ENCODE measurements at places on chromosomes 4 and X. TPM values are rescaled to one million over a fixed set of nuclear protein-coding genes. Genes with fewer than 3 reads are reported as not detected.

ADH1A gene
- total RNA-seq: not detected

GRCh38 chr4:107442538-107443111 is 277.4 kb downstream of the PAPSS1 start:
- H3K4me1 ChIP-seq: no peaks in the 10 kb centered on the region
- no peak overlapping the region for H3K27ac ChIP-seq
- DNase-seq: no peak
- no peak overlapping the region for H3K4me3 ChIP-seq

DNA sequence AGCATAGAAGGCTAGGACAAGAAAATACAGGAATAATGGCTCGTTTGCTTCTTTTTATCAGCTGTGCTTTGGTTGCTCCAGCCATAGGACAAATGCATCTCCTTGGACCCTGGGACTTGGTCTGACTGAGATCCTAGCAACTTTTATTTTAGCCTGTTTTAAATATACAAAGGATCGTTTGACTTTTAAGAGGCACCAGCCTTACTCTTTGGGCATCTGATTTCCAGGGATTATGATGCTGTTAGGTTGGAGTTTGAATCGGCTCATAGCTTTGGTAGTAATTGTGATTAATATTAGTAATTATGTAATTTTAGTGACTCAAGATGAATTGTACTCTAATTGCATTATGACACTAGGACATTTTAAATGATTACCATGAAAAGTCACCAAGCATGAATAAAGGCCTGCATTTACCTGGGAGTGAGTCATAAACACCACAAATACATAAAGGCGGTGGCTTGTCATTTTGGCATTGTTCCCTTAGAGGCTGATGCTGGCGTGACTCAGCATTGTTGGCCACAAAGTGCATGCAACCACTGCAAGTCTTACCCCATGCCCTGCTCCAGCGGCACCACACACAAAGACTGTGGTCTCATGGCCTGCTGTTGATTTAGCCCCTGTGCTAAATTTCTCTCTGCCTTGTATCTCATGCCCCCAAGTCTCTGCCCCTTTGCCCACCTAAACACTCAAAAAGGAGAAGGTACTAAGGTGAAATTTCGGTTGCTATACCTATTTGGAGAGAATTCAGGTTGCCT is 12.4 kb downstream of the GPAT3 start:
- no peaks in the 10 kb centered on the region for H3K27me3 ChIP-seq
- no peak overlapping the region for H3K4me3 ChIP-seq
- H3K36me3 ChIP-seq: no peaks in the 10 kb centered on the region
- peak overlapping the region; percentile 31 for H3K27ac ChIP-seq

GRCh38 chrX:72306851-72307645 is 1.3 kb upstream of the CITED1 start:
- H3K4me3 ChIP-seq: peak overlapping the region; percentile 83
- peaks cover 24% of the 10 kb centered on the region for H3K4me1 ChIP-seq
- no peaks in the 10 kb centered on the region for H3K36me3 ChIP-seq
- H3K27ac ChIP-seq: peak overlapping the region; percentile 44

DNA sequence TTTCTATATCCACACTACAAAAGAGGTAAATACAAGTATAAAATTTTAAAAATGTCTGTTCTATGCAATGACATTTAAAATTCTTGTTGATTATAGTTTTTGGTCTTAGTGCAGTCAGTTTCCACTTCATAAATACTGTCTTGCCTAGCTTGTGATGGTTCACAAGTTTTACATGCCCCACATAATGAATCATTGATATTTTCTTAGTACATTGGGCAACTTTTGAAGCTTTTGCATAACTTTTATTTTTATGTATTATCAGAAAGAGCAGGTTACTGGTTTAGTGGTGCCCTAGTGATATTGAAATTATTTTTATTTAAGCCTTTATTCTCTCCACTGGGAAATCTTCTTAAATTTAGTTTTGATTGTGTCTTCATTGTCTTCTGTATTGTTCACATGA is 388.0 kb downstream of the CCSER1 start:
- DNase-seq: no peak
- H3K36me3 ChIP-seq: no peaks in the 10 kb centered on the region
- no peak overlapping the region for H3K4me3 ChIP-seq
- H3K27me3 ChIP-seq: no peaks in the 10 kb centered on the region

PAGE1 gene
- not detected for total RNA-seq

SNCA gene
- total RNA-seq: 0.18 TPM

- H3K27me3 ChIP-seq: no peaks in the 10 kb centered on the region
- DNase-seq: no peak
- H3K4me3 ChIP-seq: no peak overlapping the region
- no peak overlapping the region for H3K27ac ChIP-seq
- H3K36me3 ChIP-seq: no peaks in the 10 kb centered on the region
These were observed 204.9 kb upstream of the PPARGC1A start for GRCh38 chr4:24094726-24095125.

DNA sequence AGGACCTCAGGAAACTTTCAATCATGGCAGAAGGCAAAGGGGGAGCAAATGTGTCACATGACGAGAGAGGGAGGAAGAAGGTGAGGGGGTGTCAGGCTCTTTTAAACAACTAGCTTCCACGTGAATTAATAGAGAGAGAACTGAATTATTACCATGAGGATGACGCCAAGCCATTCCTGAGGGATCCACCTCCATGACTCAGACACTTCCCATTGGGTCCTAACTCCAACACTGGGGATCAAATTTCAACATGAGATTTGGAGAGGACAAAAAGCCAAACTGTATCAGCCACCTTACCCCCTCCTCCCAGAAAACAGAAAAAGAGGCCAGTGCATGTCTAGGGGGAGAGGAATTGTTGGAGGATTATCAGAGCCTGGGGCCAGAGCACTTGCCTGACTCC is 40.4 kb upstream of the LAS1L start:
- H3K36me3 ChIP-seq: no peaks in the 10 kb centered on the region
- H3K27ac ChIP-seq: no peak overlapping the region
- no peaks in the 10 kb centered on the region for H3K27me3 ChIP-seq
- H3K4me1 ChIP-seq: no peaks in the 10 kb centered on the region
- no peak overlapping the region for H3K4me3 ChIP-seq

DNA sequence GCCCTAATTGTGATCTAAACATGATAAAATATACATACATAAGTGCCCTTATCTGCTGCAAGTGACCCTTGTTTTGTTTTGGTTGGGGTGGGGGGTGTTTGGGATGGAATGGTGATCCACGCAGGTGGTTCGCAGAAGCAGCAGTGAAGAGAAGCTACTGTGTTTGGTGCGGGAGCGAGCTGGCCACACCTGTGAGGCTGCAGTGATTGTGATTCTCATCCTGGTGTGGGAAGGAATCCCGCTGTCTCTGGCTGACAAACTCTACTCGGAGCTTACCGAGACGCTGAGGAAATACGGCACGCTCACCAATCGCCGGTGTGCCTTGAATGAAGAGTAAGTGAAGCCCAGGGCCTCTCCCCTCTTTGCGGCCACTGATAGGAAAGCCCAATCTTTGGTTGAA is 96.8 kb downstream of the TET2 start:
- H3K36me3 ChIP-seq: peaks cover 24% of the 10 kb centered on the region
- H3K4me3 ChIP-seq: no peak overlapping the region
- H3K4me1 ChIP-seq: peaks cover 7% of the 10 kb centered on the region
- no peaks in the 10 kb centered on the region for H3K27me3 ChIP-seq
- no peak for DNase-seq

VEGFC gene
- total RNA-seq: not detected

DNA sequence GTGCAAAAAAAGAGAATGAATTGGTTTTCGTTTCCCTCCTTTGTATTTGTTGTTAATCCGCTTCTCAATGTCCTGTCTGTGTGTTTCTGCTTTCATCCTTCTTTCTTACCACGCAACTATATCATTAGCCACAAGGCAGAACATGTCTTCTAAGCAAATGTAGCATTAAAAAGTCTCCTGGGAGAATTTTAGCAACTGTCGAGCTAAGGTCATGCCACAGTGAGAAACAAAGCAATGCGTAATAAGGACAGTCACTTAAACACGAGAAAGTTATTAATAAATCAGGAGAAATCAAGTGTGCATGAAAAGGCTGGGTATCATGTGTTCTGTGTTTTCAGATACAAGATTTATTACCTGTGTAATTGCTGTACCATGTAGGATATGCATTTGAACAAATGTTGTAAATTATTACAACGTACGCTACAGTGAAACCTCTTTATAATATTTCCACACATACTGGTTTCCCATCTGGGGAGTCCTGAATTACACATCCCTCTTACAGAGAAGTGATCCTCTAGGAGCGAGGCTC is 890.8 kb downstream of the TRIML1 start:
- no peaks in the 10 kb centered on the region for H3K4me1 ChIP-seq
- DNase-seq: no peak
- H3K27me3 ChIP-seq: no peaks in the 10 kb centered on the region
- no peak overlapping the region for H3K27ac ChIP-seq
- no peak overlapping the region for H3K4me3 ChIP-seq

GRCh38 chrX:34426334-34426733 is 230.8 kb downstream of the TMEM47 start:
- H3K4me3 ChIP-seq: no peak overlapping the region
- H3K4me1 ChIP-seq: no peaks in the 10 kb centered on the region
- H3K36me3 ChIP-seq: no peaks in the 10 kb centered on the region

Measured in activated T-helper 1 cell treated with anti-CD3 and anti-CD28 coated beads, Interleukin-12 subunit alpha, Interleukin-12 subunit beta, Interleukin-2, Interleukin-4 antibody, amounts not matched to agents 30 ng/mL and 10 ng/mL and 1 ng/mL, durations not matched to agents 14 hours and 24 hours and 36 hours (primary cell).